ENCODE measurements at places on chromosomes 6 and 20.

DNA sequence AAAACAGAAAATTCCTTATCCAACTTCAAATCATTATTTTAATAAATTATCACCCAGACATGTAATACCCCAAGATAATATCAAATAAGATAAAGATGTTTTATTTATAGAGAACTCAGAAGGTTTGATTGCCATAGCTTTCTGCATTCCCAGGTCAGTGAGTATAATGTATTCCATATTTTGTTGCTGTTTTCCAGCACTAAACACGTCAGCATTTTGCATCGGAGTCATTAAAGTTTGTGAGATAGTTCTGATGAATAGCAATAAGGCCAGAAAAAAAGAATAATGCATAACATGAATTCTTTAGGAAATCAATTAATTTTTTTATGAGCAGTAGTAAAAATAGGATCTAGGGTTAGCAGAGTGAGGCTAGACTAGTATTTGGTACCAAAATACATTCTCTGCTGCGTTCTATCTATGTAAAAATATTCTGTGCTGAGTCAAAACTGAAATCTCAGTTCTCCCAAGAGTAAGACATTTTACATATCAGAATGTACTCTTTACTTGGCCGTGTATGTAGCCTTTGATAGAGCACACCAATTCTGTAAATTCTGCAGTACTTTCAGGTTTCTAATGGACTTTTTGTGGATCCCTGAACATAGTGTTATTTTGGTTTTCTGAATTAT lies 269.9 kb upstream of the AGPAT4 start:
- no peak for DNase-seq

DNA sequence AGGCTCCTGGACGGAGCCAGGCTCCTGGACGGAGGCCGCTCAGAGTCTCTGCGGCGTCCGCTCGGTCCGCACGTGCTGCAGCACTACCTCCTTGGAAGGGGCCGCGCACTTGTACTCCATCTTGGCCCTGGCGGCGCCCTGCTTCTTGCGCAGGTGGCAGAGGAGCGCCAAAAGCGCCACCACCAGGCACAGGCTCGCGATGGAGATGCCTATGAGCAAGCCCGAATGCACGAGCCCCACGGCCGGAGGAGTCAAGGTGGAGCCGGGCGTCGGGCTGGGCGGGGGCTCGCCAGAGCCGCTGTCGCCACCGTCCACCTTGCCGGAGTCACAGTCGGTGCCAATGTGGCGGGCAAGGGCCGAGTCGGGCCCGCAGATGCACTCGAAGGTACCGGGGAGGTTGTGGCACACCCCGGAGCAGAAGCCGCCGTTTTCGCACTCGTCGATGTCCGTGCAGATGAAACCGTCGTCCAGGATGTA lies 1.7 kb downstream of the THBD start:
- DNase-seq, result peak; percentile 34

GRCh38 chr6:40962241-40962640 lies 76.8 kb downstream of the UNC5CL start:
- DNase-seq, result no peak

DNA sequence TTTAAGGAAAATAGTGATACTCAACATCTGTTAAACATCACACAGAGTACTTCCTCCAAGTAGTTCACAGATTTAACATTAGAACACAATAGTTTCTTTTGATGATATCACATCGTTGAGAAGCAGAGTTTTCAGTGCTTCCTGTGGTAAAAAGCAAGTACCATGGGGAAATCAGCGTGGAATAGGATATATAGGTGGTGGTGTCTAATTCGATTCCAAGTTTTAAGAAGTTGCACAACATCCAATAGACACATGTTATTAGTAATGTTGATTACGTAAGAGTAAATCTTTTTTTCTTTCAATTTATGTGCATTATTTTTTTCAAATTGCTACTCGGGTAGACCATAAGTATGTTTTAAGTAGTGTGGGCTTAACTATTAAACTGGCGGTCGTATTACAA lies 360.7 kb downstream of the NKAIN2 start:
- no peak for DNase-seq

GRCh38 chr6:4924661-4925271 lies 79.1 kb downstream of the RPP40 start:
- no peak for DNase-seq

- no peak for DNase-seq
Observed at GRCh38 chr6:68572525-68572924, 62.6 kb upstream of the ADGRB3 start.

DNA sequence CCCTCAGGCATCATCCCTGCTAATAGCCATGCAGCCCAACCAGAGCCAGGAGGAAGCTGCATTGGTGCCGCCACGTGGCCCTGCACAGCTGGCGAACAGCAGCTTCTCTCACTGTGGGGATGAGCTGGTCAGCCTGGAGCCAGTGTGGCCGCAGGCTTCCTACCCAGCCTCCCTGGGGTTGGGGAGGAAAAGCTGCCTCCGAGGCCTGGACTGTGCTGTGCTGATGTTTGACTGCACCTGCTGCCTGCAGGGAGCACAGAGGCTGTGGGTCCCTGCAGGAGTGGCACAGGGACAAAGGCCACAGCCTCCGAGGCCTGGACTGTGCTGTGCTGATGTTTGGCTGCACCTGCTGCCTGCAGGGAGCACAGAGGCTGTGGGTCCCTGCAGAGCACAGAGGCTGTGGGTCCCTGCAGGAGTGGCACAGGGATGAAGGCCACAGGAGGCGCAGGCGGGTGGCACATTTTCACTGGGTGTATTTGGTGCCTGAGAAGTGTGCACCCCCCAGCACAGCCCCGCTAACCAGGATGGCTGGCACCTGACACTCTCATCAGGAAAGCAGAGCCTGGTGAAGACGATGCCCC lies 83.9 kb downstream of the DLL1 start:
- peak; percentile 61 for DNase-seq

GRCh38 chr6:135215160-135215559 lies 34.1 kb downstream of the MYB start:
- DNase-seq, result no peak

DNA sequence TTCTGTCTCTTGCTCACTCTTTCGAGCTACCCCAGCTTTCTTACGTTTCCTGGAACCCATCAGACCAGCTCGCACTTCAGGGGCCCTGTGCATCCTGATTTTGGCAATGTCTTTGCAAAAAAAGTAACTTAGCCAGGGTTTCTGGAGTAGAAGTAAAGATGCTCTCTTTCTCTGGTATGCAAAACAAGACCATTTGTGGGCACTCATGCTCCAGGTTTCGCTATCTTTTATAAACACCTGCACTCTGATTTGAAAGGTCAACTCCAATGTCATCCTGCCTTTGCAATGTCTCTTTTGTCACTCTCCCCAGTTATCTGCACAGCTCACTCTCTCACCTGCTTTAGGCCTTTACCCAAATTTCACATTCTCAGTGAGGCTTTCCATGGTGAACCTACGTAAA lies 869.1 kb downstream of the QKI start:
- DNase-seq, result no peak

- DNase-seq, result no peak
Observed at GRCh38 chr6:137775227-137775626, 91.8 kb upstream of the TNFAIP3 start.

DNA sequence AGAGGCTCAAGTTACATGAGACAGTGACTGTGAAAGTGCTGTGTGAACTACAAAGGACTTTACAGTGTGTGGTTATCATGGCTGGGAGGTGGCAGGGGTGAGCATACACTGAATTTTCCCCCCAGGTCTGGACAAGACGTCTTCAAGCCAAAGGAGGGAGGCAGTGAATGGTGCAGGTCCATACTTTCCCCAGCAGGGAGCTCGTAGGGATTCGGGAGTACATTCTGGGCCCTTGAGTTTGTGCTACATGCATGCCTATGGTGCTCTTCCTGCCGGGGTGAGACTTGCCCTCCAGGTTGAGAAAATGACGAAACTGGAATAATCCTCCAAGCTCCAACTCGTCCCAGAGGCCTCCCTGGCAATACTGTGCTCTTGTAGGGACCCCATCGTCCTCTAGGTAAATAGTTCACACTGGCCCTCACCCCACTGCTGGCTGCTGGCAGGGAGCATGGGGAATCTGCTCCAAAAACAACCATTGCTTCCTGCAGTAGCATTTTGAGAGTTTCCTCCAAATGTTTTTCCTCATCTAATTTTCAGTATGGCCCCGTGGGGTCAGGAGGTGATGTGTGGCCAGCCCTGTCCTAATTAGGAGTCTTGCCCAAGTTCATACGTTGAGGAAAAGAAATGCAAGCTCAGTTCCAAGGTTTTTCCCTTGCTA lies 57.6 kb downstream of the ZNF831 start:
- no peak for DNase-seq

DNA sequence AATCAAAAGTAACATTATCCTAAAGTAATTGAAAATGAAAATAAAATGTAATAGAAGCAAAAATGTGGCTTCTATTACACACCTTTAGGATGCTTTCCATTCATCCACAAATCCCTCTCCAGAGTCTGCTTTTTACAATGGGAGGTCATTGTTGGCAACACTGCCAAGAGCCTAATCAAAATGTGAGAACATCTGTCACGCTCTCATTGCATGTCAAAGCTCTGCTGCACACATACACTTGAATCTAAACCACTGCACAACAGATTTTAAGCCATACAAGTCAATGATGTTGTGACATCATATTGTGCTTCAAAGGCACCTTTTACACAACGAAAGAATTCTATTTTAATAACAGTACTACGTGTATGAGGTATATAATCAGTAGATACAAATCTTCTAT lies 82.1 kb downstream of the PREP start:
- no peak for DNase-seq

DNA sequence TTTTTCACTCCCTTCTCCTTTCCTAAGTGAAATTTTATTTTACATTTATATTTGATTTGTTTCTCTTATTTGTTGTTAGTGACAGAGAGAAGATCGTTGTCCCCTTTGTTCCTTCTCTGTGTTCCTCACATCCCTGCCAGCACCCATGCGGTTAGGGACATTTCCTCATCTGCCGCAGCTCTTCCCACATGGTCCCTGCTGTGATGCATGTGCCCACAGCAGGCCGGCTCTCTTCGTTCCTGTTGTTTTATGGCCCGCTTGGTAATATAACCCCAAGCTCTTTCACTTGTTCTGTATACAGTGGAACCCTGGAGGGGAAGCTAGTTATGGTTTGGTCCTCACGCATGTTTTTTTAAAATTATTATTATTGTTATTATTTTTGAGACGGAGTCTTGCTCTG lies 23.6 kb downstream of the DTD1 start:
- no peak for DNase-seq

All from kidney (tissue), 22 donors.